ENCODE measurements at places on chromosomes 12 and 14.

GRCh38 chr14:105568859-105569766 is 42.7 kb downstream of the TMEM121 start:
- DNase-seq: no peak

GRCh38 chr14:72892879-72893635 is 844 bp downstream of the DPF3 start:
- DNase-seq: peak; percentile 24

DNA sequence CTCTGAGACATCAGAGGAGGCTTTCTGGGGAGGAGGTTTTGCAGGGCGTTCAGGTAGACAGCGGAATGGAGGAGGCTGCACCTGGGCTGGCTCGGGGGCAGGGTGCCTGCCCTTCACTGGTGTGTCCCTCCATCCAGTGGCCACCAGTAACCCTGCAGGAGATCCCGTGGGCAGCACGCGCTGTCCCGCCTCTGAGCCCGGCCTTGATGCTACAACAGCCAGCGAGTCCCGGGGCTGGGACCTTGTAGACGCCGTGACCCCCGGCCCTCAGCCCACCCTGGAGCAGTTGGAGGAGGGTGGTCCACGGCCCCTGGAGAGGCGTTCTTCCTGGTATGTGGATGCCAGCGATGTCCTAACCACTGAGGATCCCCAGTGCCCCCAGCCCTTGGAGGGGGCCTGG is 10.0 kb upstream of the ADSS1 start:
- no peak for DNase-seq

- no peak for DNase-seq
These were observed 80.5 kb upstream of the TBX3 start for GRCh38 chr12:114764510-114764909.

- no peak for DNase-seq
These were observed 58.8 kb downstream of the STON2 start for GRCh38 chr14:81341370-81341769.

DNA sequence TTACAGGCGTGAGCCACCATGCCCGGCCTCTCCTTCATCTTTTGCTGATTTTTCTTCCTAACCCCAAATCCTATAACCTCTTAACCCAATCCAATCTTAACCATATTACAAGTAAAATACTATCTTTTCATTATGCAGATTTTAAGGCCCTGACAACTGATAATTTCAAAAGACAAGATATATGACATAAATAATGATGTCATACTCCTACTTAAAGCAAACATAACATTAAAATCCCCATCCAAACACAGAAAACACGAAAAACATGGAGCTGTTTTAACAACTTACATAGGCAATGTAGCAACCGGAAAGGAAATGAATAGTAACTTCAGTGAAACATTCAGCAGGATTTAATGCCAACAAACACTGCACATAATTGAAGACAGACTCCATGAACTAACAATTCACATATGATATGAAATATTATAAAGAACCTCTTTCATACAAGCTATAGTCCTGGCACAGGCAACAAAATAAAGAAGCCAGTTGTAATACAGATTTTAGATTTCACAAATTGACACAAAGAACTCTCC is 21.5 kb downstream of the USP44 start:
- no peak for DNase-seq

- no peak for DNase-seq
These were observed 66.9 kb downstream of the C12orf56 start for GRCh38 chr12:64323476-64324225.

GRCh38 chr14:59254146-59254910 is 65.9 kb downstream of the DAAM1 start:
- no peak for DNase-seq

DNA sequence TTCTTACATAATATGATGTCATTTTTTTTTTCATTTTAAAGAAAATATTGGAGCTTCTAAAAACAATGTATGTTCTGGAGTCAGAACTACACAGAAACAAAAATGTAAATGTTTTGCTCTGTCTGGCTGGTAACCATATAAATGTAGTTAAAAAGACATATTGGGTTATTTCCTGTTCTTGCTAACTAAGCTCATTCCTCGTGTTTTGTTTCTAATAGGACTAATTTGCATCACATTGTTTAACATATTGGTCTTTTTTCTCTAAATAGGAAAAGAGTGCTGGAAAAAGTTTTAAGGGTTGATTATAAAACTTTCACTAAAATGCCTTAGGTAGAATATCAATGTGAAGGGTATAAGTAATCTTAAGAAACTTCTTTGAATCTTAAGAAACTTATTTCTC is 221.3 kb downstream of the SLC6A15 start:
- DNase-seq: no peak

- no peak for DNase-seq
These were observed 202.2 kb downstream of the EXOC5 start for GRCh38 chr14:57066463-57066862.

DNA sequence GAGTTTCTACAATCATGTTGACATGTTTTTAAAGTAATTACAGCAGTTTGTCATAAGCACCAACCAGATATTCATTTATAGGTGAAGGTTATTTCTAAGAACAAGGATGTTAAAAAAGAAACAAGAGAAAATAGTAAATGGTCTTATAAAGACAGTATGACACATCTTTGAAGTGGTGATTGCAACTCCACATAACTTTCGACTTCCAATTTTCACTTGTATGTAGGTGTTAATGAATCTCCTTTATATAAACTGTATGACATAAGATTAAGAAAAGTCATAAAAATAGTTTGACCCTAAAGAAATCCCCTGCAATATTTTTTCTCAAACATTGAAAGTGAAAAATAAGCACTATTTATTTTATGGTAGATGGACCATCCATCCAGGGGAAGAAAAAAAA is 144.8 kb upstream of the PTPRQ start:
- no peak for DNase-seq

Data from CD4-positive, alpha-beta T cell treated with Interleukin-21 for 1 hour (primary cell).